ENCODE measurements at places on chromosomes 1 and 21. TPM values are rescaled to one million over a fixed set of nuclear protein-coding genes. Genes with fewer than 3 reads are reported as not detected.

GRCh38 chr1:11488966-11489625 is 10.1 kb downstream of the DISP3 start:
- DNase-seq: no peak

GRCh38 chr1:78892260-78892840 is 114.2 kb downstream of the ADGRL4 start:
- no peak for DNase-seq

GRCh38 chr1:157154940-157155514 is 16.8 kb upstream of the ETV3 start:
- peak; percentile 70 for DNase-seq

DNA sequence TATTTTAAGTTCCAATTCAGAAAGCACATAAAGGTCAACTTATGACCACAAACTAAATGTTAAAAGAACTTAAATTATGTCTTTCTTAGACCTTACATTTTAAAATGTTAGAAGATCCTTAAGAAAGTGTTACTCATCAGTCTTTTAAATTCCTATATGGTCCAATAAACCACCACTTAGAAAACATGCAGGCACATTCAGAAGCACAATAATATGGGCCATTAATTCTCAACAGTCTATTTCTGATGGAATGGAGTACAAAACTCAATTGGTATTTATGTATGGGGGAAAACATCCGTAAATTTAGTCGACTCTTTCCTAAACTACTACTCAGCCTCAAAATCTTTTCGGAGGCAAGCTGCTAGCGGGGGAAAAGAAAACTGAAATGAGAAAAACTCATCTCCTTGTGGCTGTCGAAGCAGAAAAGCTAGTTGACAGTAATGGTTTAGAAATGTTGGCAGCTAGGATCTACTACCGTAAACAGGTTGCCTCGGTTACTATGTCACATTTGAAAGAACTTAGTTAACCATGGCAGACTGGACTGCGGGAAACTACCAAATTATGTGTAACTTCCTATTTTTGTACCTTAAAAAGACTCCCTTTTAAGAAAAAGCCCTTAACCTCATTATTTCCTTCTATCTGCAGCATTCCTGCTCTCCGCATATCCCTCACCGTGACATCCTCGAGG is 1.0 kb downstream of the TRMT1L start:
- no peak for DNase-seq

DNA sequence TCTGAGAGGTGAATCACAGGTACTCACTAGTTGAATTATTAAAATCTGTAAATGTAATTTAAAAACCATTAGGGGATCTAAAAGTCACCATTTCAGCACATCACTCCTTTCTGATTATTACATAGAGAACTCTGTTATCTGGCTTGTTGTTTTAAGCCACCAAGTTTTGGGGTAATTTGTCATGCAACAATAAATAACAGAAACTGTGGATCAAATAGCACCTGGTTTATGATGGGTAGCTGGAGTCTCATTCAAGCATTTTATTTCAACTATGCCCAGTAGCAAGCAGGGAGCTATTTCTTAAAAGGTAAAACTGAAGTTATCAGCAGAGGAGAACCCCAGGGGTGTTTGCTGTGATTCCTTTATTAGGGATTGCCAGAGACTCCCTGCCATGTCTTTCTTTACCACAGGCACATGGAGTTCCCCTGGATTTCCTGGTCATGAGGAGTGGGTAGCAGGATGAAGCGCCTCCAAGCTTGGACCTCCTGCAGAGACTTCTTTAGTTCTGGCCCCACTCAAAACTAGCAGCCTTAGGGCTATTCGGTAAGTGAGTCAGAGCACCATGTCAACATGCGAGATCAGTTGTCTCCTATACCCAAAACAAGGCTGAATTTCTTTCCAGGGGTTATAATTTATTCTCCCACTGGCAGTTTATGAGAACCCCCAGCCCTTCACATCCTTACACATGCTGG is 179.2 kb downstream of the GIPC2 start:
- no peak for DNase-seq

DNA sequence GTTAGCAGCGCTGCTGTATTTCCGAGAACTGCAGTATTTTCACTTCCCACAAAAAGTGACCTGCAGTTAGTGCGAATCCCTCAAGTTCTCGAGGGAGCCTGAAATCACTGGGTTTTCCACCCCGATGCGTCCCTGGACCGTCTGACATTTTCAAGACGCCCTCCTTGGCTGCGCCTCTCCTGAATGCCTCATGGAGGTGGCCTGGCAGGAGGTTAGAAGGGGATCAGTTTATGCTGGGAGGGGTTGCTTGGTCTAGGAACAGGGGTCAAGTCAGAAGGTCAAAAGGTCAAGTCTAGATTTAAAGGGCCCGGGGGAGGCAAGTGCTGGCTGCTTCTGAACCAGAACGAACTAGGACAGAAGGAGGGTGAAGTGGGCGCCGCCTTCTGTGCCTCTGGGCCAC is 176.8 kb downstream of the PRDM16 start:
- no peak for DNase-seq

DNA sequence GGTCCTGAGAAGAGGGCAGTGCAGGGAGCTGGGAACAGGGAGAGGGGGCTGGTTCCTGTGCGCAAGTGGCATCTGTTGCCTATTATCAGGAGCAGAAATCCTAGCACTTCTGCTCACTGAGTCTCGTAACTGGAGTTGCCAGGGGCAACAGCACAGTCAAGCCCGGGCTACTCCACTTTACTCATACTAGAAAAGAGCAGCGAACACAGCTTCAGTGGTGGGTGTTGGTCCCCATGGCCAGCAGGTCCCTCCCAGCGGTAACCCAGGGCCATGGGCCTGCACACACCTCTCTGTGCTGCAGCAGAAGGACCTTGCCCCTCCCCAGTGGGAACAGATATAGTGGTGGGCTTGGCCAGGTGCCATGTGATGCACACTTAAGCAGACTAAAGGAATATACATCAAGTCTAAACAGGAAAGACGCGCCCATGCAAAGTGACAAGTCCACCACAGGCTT is 8.5 kb downstream of the PYCR2 start:
- no peak for DNase-seq

DNA sequence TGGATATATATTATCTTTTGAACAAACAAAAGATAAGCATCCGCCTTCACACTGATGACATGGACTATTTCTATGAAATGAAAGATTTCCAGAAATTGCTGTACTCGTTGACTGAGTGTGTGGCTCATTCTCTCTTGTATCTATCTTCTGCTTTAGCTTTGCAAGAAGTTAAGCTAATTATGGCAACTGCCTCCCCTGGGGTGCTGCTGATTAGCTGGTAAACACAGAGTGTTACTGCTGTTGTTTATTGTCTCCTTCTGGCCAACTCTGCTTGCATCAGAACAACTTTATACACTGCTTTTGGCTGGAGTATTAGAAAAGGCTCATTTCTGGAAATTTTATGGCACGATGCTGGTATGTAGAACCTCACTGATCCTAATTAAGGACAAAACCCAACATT is 95.6 kb upstream of the SNX7 start:
- DNase-seq: no peak

DNA sequence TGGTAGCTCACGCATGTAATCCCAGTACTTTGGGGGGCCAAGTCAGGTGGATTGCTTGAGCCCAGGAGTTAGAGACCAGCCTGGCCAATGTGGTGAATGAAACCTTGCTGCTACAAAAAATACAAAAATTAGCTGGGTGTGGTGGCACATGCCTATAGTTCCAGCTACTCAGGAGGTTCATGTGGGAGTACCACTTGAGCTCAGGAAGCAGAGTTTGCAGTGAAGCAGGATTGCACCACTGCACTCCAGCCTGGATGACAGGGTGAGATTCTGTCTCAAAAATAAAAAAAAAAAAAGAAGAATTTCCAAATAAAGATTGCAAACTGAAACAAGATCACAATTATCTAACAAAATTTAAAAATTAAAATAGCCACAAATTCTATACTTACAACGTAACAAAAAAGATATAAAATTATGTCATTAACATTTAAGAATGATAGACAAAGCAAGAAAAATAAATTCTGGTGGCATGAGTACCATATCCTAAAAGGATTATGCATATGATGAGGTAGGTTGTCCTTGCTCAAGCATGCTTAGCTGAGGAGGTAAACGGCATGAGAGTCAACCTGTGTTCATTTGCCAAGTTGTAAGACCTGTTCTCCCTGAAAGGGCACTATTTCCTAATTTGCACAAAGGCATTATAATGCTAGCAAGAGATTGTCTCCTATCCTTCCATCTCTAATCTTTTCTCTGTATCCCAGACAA is 20.2 kb downstream of the IPP start:
- no peak for DNase-seq

F5 gene
- total RNA-seq: not detected

- no peak for DNase-seq
Observed at GRCh38 chr1:195909061-195909460, 699.2 kb downstream of the KCNT2 start.

DNA sequence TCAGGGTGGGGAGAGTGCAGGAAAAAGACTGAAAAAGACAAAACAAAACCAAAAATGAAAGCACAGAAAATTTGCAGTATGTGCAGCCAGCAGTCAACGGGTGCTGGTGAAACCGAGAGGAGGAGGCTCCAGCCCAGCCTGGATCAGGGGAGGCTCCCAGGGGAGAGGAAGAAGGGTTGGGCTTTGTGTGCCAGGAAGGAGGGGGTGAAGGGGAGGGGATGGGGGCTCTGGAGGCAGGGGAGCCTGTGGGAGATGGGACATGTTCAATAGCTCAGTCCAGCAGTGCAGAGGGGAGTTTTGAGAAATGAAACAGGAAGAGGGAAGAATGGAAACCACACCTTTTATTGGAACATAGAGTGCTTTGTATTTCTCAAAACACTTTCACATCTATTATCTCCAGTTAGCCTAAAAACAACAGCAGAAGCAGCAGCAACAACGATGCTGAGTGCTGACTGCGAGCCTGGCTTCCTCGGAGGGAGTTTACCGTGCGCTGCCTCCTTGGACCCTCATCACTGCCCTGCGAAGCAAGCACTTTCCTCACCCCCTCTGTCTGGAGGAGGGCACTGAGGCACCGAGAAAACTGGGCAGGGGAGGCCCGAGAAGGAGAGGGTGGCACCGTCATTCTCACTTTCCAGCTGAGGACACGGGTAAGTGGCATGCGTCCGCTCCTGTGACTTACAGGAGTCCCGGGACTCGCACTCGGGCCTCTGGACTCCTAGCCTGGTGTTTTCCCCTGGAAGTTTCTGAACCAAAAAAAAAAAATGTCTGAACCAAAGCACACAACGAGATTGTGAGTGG is 62.9 kb downstream of the MDM4 start:
- no peak for DNase-seq

- no peak for DNase-seq
Observed at GRCh38 chr1:161096530-161096929, 1.6 kb upstream of the KLHDC9 start.

DNA sequence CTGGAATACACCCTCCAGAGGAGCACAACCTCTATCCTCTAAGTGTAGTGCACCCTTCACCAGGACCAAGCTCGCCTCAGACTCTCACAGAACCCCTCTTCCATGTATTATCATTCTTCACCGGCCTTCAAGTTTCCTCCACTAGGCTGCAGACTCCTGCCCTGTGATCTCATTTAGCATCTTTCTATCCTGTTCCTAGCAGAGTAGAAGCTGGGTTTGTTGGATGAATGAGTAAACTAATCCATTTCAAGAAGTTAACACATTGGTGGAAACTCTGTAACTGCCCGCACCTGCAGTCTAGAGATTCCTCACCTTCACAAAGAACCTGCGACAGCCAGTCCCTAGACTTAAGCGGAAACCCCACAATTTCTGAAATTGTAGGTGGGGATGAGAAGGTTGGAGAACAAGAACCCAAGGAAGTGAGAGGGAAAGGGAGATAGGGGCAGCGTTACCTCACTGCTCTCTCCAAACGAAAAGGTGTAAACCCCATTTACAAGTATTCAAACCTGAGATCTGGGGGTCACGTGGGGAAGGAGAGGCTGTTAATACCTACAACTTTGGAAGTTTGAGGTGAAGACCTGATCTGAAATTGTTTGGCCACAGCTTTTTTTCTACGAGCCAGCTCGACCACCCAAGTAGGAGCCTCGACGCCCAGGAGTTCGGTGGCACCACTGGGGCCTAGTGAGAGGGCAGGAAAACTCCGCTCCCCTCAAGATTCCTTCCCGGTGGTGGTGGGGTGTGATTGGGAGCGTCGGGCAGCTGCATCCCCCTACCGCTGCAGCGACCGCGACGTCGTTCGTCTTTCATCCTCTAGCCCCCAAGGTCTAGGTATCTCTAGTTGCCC is 1.2 kb downstream of the PTPN14 start:
- peak; percentile 58 for DNase-seq

- DNase-seq: no peak
Observed at GRCh38 chr1:71093938-71094337, 13.1 kb upstream of the ZRANB2 start.

Data from Caki2 (cell line).